ENCODE measurements at places on chromosomes 3 and 15. TPM values are rescaled to one million over a fixed set of nuclear protein-coding genes. Genes with fewer than 3 reads are reported as not detected.

DNA sequence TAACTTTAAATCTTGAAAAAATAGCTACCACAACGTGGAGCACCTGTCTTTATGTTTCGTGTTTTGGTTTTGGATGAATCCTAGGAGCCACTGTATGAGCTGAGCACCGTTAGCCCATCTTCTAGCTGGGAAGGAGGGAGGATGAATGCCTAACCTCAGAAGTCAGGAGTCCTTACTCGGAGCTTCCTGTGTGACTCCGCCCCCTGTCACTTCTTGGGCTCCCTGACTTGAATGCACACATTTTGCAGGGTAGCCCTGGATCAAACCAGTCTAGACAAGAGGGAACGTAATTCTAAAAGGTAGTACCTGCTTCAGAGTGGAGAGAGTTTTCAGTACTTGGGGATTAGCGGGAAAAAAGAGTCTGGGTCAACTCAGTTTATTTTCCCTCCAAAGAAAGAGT, 5.3 kb downstream of the GABRA5 start:
- no peak for DNase-seq

Gene PLS1
- 79.1 TPM for total RNA-seq

Gene NLGN1
- total RNA-seq = 10.3 TPM

Gene FHIT
- total RNA-seq = 5.8 TPM

GRCh38 chr3:182913889-182914288, 66.4 kb downstream of the DCUN1D1 start:
- peak; percentile 13 for DNase-seq

Gene ADGRG7
- 5.1 TPM for total RNA-seq

DNA sequence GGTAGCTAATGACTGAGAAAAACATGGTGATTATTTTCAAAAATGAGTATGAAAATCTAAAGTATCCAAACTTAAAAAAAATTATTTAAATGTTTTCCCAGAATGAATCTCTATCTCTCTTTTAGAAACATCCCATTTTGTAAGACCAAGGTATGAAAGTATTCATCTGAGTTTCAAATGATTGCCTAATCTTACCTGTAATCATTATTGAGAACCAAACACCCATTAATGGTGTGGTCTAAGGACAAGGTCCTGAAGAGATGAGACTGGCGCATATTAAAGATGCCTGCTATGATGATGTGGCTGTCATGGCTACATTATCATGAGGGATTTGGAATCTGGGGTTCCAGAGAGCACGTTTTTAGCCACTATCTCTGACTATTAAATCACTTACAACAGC, 165.5 kb downstream of the VGLL4 start:
- DNase-seq = no peak

Gene MGLL
- total RNA-seq = 10.5 TPM

GRCh38 chr3:112741983-112742382, 101.0 kb upstream of the CCDC80 start:
- no peak for DNase-seq

- DNase-seq = no peak
These were observed 86.0 kb upstream of the NDN start for GRCh38 chr15:23773093-23773492.

GRCh38 chr15:65057549-65057940, 10.2 kb downstream of the RASL12 start:
- DNase-seq = no peak

Gene GOLGA6D
- not detected for total RNA-seq

Gene C2CD4B
- 17.8 TPM for total RNA-seq
